ENCODE measurements at places on chromosomes 7 and 10. TPM values are rescaled to one million over a fixed set of nuclear protein-coding genes. Genes with fewer than 3 reads are reported as not detected.

The FAM53B gene
- 14.6 TPM for total RNA-seq

The ZNF488 gene
- under 0.01 TPM for total RNA-seq

The CDHR1 gene
- total RNA-seq, result 0.12 TPM

The DHTKD1 gene
- total RNA-seq, result 26.7 TPM

The BICC1 gene
- 23.6 TPM for total RNA-seq

The CBLL1 gene
- 13.8 TPM for total RNA-seq

The STEAP2 gene
- total RNA-seq, result 19.0 TPM

The LIPA gene
- 72.5 TPM for total RNA-seq
